ENCODE measurements at places on chromosomes 7 and 10.
A peak's percentile ranks its signal among the peaks of the same experiment; 100 is the strongest.

GRCh38 chr7:131525820-131526219 lies 30.6 kb downstream of the PODXL start:
- DNase-seq: no peak

GRCh38 chr10:89275383-89275782 lies 23.8 kb upstream of the LIPA start:
- DNase-seq: no peak

GRCh38 chr7:131370523-131370968 lies 42.9 kb downstream of the MKLN1 start:
- peak; percentile 40 for DNase-seq

DNA sequence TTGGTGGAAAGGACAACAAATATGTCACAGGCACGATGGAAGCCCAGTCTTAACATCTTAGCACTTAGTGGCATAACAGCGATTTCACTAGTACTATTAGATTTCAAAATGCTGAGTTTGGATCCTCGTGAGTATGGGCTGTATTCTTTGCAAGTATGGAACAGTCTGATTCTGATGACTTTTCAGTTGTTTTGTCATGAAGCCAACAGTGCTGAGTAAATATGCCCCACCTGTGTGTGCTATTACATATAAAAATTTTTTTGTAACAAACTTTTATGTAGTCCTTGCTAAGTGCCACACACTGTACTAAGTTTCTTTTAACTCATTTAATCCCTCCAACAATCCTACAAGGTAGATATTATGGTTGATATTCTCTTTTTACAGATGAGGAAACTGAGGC lies 30.8 kb downstream of the MTURN start:
- no peak for DNase-seq

GRCh38 chr10:24571870-24572450 lies 151.7 kb downstream of the ARHGAP21 start:
- no peak for DNase-seq

GRCh38 chr10:133440633-133441285 lies 13.0 kb upstream of the SCART1 start:
- no peak for DNase-seq

GRCh38 chr7:81430150-81430549 lies 339.7 kb downstream of the HGF start:
- DNase-seq: no peak

DNA sequence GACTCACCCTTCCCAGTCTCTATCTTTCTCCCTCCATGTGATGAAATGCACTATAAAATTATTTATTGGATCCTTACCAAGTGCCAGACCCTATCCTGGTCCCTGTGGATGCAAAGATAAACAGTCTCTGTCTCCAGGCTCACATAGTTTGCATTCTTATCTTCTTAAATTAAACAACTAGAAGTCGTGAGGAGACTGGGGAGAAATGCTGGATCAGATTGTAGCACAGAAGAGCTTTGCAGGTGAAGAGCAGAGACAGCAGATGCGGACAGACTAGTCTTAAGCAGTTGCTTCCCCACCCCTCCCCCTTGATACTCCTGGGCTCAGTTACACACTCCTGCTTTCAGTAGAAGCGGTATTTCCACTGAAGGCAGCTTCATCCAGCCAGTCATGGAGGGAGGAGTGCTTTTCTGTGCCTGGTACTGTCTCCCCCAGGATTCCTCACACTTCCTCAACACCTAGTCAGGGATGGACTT lies 20.8 kb upstream of the CDK1 start:
- DNase-seq: no peak

DNA sequence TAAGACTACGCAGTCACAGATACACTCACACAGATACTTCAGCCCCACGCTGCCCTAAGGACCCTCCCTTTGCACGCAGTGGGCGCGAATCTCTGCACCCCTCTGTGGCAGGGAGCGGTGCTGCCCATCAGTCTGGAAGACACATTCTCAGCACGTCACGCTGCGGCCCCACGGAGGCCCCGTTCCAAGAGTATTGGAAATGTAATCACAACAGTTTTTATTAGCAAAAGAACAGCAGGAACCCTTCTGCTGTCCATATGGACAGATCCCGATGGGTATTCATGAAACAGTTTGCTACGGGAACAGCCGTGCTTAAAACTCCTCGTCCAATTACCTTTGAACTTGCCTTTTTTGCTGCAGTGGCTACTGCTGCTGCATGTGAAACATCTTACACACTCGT lies 131.0 kb downstream of the RPS24 start:
- DNase-seq: no peak

DNA sequence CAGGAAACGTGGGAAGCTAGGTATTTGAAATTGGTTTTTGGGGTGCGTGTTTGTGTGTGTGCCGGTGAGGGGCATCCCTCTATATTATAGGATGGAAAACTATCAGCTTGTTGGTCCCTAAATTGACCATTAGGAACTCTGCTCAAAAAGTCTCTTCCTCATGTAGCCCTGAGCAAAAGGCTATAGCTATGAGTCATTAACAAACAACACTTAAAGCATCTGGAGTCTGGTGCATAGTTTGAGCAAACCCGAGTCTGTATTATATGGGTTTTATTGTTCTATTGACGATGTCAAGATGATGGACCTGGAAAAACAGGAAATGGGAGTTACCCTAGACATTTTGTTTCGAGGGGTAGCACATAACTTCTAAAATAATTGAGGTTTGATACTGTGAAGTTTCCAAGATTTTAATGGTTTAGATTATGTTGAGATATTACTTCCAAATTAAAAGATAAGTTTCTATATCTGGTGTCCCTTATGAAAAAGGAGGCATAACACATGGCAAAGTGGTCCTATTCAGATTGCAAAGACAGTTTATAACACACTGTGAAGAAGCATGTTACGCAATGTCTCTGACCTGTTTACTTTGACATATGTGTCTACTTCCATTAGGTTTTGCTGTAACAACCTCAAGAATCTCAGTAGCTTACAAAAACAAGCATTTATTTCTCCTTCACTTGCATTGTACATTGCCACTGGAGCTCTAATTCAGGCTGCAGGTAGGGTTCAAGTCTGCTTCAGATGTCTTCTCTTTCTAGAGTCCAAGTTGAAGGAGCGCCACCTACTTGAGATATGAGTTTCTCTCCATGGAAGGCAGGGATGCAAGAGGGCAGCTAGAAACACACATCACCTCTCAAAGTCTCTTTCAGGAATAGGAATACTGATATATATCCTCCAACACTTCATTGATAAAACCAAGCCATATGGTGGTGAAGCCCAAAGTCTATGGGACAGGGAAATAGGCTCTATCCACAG lies 357.7 kb downstream of the PHF14 start:
- DNase-seq: no peak

DNA sequence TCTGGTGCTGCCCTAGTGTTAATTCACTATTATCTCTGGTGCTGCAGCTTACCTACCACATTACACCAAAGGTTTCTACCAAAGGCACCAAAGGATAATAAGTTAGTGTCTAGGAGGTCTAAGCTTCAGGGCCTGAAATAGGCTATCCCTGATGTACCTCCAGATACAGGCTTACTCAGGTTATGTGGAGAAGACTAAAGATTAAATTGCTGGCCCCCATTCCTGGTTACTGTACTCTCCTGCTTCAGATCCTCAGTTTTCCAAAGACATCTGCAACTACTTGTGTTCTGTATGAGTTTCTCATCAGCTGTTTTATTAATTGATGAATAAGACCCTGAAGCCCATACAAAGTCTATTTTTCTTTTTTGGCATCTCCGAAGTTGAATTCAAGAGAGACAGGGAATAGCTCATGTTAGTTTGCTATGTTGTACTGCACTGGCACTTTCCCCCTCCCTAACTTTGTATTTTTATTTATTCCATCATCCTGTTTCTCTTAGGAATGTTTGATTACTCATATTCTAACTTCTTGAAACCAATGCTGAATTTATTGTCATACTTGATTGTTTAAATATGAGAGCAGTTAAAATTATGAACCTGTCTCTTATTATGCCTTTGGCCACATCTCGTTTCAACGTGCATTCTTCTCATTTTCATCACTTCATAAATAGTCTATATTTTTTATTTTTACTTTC lies 85.9 kb downstream of the PON1 start:
- DNase-seq: no peak

DNA sequence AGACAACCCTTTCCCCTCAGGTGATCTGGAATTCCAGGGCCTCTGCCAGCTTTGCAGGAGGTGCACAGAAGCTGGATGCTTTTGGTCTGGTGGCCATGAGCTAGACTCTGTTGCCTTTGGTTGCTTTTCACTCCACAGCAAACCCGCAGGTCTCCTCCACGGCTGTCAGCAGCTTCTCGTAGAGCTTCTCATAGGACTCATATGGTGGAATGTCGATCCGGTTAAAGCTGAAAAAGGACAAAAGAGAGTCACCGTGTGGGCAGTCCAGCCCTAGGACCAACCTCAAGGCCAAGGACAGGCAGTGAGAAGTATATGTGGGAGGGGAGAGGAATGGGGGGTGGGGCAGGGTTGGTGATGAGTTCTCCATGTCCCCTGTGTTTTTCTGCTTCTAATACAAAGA lies 113.5 kb downstream of the SMURF1 start:
- DNase-seq: no peak

DNA sequence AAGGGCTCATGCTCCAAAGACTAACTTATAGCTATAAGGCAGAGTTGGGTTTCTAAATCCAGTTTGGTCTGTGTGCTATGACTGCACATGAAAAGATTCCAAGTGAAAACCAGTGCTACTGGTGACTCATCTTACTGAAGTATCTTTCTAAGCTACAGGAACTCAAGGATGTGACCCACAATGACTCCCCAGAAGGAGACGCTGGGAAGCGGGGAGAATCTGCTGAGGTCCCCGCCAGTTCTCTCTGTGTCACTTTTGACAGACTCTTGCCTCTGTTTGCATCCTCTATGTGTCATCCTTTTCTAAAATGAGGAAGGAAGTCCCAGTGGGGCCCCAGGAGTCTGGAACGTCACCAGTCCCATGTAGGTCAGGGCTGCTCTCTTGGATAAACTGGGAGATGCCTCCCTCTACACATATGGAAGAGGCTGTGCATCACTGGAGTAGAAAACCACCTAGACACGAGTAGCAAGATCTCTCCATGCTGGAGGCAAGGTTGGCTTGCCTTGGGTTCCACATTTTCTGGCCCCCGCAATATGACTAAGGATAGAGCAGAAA lies 28.8 kb upstream of the GPR26 start:
- no peak for DNase-seq

GRCh38 chr7:148941598-148942275 lies 57.6 kb upstream of the EZH2 start:
- peak; percentile 84 for DNase-seq

GRCh38 chr10:16769331-16769730 lies 47.9 kb downstream of the RSU1 start:
- no peak for DNase-seq

- no peak for DNase-seq
These were observed 149.5 kb upstream of the SVIL start for GRCh38 chr10:29784175-29784773.

DNA sequence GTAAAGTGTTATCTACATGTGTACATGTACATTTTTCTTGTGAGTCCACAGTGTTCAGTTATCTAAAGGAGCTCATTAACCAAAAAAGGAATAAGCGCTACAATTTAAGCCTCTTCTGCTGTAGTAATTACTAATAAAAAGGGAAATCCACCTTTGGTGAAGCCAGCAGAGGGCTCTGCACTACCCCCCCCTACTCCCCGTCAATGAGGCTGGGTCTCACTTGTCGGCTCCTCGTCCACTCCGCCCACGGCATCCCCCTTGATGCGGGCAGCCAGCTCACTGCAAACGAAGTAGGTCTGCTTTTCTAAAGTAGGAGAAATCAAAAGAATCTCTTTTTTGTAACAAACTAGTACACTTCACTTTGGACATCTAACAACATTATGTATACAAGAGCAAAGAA lies 4.7 kb upstream of the WASHC2A start:
- no peak for DNase-seq

GRCh38 chr10:131802996-131803395 lies 97.8 kb upstream of the PPP2R2D start:
- DNase-seq: no peak

GRCh38 chr10:78375854-78376785 lies 342.5 kb downstream of the RPS24 start:
- no peak for DNase-seq

DNA sequence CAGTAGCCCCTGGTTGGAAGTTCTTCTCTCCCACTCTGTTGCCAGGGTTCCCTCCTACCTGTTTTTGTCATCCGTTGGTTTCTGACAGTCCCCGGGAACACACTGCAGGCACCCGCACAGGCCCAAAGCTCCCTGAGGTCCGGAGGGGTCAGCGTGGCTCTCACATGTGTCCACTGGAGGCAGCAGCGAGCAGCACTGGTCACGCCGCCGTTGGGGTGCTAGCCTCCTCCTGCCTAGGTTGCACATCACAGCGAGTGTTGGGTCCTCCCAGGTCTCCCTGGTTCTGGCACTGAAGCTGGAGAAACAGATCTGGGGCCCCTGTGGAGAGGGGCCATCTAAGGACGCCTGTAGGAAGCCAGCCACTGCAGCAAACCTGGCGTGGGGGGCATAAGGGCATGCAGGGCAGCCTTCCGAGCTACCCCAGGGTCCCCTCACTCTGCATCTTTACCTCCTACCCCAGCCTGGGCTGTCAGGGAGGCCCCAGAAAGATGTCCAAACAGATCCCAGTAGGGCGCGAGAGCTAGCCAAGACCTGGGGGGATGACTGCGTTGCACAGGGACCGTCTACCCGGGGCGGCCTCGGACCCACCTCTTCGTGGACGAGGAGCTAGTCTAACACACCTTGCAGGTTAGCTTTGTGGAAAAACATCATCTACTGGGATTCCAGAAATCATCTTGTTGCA lies 28.9 kb downstream of the LRRC27 start:
- DNase-seq: peak; percentile 47

DNA sequence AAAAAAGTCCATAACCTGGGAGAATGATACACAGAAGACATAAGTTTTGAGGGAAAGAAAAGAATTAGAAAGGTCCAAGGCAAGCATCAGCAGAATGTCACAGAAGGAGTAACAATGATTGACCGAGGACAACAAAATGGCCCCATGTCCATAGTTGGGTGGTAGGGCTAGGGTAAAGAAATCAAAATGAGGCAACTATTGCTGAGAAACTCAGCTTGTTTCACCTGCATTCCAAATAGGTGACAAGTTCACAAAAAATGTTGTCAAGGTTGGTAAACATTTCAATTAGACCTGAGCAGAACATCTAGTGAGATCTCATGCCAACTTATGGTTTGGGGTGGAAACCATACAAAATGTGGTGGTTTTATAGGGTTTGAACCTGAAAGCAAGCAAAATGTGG lies 22.8 kb upstream of the DLX6 start:
- DNase-seq: no peak

GRCh38 chr7:144786522-144786921 lies 49.3 kb downstream of the TPK1 start:
- DNase-seq: no peak

- DNase-seq: no peak
These were observed 105.7 kb downstream of the GRB10 start for GRCh38 chr7:50676740-50677637.

- DNase-seq: no peak
These were observed 812 bp downstream of the PROSER2 start for GRCh38 chr10:11823989-11824346.

All from activated CD4-positive, alpha-beta memory T cell treated with anti-CD3 and anti-CD28 coated beads for 36 hours (primary cell).